NCI-H774 (cell line): ENCODE measurements at places on chromosomes 11 and 22.

GRCh38 chr11:69161117-69161407 lies 5.3 kb downstream of the SMIM38 start:
- no peak for DNase-seq

DNA sequence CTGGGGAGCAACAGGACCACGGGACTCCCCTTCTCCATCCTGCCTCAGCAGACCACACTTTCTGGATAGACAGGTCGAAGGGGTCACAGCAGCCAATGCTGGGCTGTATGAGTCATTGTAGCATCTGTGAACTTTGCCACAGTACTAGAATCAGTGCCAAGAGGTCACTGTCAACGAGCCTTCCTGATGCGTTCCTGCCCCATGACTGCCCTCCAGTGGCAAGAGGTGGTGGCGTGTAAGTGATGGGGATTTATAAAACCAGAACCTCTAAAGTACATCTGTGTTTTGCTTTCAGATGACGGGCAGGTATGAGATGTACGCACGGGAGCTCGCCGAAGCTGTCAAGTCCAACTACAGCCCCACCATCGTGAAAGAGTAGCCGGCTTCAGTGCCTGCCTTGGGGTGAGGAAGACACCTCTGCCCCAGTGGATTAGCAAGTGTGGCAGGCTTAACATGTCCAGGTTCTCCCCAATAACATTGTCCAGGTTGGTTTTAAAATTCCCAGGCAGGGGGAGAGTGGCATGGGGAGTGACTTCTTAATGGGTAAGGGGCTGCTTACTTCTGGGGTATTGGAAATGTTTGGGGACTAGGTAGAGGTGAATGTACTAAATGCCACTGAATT lies 29.4 kb downstream of the GUCD1 start:
- DNase-seq: peak; percentile 56

GRCh38 chr22:23117891-23118646 lies 23.7 kb downstream of the RSPH14 start:
- DNase-seq: no peak

DNA sequence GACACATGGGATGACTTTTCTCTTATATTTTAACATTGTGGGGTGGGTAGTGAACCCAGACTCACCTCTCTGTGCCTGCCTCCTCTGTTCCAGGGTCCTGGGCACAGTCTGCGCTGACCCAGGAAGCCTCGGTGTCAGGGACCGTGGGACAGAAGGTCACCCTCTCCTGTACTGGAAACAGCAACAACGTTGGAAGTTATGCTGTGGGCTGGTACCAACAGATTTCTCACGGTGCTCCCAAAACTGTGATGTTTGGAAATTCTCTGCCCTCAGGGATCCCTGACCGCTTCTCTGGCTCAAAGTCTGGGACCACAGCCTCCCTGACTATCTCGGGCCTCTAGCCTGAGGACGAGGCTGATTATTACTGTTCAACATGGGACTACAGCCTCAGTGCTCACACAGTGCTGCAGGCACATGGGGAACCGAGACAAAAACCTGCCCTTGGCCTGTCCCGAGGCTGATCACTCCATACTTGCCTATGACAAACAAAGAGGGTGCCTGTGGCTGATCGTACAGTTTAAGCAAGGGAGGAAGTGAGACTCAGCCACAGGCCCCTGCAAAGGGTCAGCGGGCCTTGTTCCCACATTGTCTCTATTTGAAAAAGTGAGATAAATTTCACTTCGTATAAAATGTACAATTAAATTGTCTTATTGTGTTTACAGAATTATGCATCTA lies 43.7 kb upstream of the TOP3B start:
- no peak for DNase-seq

GRCh38 chr11:87967459-87967858 lies 207.8 kb downstream of the RAB38 start:
- no peak for DNase-seq
